Pulmonary artery endothelial cell (primary cell): ENCODE measurements at places on chromosomes 6 and 20.

DNA sequence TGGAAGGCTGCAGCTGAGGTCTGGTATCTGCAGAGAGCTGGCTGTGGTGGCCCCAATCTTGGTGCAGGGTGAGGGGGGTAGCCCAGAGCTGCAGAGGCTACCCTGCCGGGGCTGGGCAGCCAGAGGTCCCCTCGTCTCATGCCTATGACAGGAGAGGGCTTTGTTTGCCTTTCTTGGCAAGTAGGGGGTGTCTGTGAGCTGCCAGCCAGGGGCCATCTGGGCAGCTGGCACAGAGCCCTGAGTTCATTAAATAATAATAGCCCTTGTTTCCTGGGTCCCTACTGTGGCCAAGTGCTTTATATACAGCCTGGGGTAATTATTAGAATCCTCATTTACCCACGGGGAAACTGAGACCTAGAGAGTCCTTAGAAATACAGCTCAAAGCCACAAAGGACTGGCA, 66.6 kb downstream of the EZR start:
- no peak for DNase-seq

- no peak for DNase-seq
Observed at GRCh38 chr6:36642913-36643817, 35.3 kb upstream of the CDKN1A start.

DNA sequence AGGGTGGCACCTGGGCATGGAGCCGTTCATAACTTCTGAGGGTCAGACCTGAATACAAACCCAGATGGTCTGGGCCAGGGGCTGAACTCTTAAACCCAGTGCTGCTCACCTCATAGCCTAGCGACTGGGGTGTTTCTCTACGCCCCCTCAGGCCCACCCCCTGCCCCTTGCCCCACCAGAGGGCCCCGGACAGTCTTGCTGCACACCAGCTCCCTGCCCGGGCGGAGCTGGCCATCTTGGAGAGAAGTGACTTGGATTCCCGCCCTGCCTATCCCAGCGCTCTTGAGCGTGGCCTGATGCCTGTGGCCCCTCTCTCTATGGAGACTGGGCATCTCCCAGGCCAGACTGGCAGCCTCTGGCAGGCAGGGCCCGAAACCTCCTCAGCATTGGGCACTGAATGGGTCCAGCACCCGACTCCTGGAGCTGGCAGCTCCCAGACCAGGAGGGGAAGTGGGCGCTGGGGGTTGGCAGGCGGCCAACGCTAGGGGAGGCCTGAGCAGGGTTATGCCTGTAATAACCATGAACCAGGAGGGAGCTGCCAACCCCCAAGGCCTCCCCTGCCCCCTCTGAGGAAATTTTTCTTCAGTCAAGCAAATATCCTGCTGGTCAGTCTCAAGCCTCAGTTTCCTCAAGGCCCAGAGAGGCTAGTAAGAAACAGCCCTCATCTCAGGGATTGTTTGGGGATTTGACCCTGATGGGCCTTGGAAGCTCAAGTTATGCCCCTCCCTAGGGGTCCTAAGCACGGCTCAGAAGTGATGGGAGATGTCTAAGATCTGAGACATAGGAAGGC, 169.5 kb downstream of the VEGFA start:
- no peak for DNase-seq

GRCh38 chr20:11721411-11721810, 196.3 kb upstream of the BTBD3 start:
- no peak for DNase-seq

DNA sequence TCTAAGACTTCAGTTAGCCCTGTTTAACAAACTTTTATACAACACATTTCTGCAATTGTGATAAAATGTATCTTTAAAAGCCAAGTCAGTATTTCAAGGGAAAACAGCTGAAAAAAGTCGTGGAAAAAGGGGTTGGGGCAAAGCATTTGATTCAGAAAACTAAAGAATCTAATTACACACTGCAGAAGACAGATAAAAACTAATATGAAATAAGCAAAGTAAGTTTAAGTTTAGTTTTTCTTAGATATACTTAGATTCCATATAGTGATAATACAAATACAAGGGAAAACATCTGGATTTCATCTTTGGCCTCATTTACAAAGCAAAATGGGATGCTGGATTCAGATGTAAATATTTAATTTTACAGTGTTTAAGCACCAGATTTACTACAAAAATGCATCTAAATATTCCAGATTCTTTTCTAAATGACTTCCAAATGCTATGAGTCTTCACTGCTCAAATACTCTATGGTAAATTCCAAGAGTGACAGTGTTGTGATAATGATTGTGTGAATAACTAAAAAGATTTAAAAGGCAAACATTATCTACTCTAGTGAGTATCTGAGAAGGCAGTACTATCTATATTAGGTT, 1.5 kb upstream of the ADNP start:
- no peak for DNase-seq
